ENCODE measurements at places on chromosomes 2 and 18. TPM values are rescaled to one million over a fixed set of nuclear protein-coding genes. Genes with fewer than 3 reads are reported as not detected.

Gene GAL3ST2
- total RNA-seq, result not detected

Gene HOXD12
- not detected for total RNA-seq

Gene SLC9A4
- total RNA-seq, result not detected

Gene NEUROD1
- total RNA-seq, result not detected

Gene CCBE1
- 39.0 TPM for total RNA-seq

Gene TRIM43
- not detected for total RNA-seq

Gene GRB14
- 2.4 TPM for total RNA-seq

Gene SLC4A5
- total RNA-seq, result 0.17 TPM

Gene NAT8
- not detected for total RNA-seq
